ENCODE measurements at places on chromosomes 11 and 22.

DNA sequence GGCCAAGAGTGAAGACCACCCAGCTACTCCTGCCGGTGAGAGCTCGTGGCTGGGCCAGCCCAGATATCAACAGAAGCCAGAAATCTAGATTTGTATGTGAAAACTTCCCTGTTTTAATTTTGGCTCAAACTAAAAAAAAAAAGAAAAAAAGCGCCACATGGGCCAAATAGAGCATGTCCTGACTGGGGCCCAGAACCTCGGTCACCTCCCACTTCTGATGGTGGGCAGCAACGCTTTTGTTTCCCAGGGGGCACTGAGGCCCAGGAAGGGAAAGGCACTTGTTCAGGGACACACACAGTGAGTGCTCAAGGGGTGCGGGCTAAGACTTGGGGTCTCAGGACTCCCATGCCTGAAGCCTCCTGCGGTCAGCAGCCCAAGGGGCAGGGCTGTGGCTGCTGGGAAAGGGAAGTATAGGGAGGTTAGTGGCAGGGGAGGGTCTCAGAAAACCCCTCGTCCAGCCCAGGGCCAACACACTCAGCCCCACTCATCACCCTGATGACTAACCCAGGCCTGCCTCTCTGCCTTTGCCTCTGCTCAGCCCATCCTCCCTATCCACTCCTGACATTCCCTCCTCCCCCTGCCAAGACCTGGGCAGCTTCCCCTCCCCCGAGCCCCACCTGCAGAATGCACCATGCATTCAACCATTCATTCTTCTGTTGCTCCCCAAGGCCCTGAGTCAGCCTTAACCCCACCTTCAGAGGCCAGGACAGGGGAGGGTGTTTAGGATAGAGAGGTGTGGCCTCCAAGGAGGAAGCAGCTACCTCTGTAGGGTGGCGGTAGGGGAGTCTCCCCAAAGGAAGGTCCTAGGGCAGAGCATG is 30.0 kb upstream of the TCF20 start:
- peak; percentile 50 for DNase-seq

GRCh38 chr11:125925247-125925740 is 20.6 kb upstream of the VSIG10L2 start:
- no peak for DNase-seq

DNA sequence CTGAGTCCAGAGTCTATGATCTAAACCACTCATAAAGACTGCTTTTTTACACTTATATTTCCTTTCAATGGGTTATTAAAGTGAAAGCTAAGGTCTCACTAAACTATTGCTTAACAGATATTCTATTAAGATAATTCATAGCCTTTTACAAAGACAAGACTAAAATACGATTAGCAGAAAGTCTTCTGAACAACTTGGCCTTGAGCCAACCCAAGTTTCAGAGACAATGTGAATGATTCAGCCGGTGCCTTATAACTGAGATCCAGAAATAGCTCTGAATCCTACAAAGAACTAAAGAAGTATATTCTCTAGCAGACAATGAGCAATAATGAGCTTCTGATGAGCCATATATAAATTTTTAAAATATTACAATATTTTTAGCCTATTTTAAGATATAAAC is 41.5 kb upstream of the CARD18 start:
- peak; percentile 3 for DNase-seq

DNA sequence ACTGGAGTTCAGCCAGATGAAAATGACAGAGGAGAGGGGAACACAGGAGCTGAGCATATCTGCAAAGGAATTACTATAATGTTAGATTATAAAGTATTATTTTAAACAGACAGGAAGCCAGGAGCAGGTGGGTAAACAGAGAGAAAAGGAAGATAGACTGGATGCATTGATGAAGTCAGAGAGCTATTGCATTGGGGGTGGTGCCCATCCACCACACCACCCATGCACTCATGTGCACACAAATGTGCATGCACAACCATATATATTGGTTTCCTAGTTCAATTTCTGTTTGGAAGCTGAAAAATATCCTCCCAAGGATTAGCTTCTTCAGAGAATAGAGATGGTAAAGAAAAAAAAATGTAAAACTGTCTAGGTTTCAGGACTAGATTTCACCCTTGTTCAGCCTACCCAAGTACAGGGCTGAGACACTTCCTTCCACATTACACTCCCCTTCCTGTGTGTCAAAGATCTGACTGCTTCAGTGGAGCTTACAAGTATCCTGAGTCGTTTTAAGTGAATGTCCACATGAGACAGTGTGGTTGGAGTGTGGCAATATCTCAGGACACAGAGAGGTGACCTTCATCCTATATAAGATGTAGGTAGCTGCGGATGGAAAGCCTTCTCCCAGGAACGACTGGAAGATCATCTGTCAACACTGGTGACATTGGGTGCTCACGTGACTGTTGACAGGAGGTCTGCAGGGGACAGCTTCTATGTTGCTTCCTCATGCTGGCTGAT is 12.2 kb upstream of the SMPD1 start:
- no peak for DNase-seq

GRCh38 chr11:121067453-121067852 is 33.6 kb upstream of the TECTA start:
- DNase-seq, result no peak

- no peak for DNase-seq
Measured at GRCh38 chr11:102596578-102596977, 28.6 kb downstream of the MMP20 start.

DNA sequence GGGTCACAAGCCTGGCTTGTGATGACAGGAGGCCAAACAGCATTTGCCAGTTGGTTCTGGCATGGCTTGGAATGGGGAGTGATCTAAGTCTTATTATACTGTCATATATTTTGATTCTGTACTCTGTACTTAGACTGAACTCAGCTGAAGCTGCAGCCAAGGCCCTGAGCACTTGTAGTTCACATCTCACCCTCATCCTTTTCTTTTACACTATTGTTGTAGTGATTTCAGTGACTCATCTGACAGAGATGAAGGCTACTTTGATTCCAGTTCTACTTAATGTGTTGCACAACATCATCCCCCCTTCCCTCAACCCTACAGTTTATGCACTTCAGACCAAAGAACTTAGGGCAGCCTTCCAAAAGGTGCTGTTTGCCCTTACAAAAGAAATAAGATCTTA is 843 bp downstream of the OR56B1 start:
- no peak for DNase-seq

DNA sequence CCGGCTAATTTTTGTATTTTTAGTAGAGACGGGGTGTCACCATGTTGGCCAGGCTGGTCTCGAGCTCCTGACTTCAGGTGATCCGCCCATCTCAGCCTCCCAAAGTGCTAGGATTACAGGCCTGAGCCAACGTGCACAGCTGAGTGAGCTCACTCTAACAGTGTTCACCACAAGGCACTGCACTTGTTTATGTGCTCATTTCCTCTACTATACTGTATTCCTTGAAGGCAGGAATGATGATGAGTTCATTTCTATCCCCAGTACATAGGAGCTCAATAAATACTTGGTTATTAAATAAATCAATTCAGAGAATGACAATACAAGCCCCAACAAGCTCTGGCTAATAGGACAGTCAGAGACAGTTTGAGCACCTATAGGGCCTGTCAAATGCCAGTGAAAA is 29.1 kb downstream of the ALG8 start:
- DNase-seq, result no peak

DNA sequence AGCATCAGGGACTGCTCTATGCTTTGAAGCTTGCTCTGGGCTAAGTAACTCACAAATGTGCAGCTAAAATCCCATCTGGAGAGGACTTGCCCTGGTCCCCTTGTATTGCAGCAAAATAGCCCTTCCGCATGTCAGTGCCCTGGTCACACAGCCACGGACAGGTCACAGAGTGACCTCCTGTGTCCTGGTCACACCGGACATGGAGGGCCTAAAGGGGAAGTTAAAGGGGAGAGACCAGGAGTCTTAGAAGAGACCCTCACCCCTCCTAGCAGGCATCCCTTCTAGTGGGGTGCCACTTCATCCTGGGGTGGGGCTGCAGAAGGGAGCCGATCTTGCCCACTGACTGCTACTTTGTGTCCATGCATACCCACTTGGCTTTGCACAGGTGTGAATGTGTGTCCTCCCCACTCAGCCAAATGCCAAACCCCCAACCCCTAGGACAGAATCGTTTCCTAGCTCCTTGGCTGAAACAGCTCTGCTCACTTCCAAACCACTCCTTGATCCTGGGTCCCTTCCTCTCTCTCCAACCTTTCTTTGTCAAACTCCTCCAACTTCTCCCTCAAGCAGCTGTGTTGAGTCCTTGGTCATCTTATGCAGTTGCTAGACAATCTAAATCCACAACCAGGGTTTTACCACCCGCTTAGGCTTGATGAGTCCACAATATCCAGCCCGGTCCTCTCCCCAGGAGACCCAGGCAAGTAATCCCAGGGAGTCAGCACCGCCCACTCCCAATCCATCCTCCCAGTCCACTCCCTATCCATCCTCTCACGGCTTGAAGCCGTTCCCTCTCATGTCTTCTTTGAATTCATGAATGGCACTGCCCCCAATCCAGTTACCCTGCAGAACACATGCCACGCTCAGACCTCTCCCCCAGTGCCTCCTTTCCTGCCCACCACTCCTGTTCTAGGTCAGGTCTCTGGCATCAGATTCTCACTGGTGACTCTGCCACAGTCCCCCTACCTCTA is 3.3 kb upstream of the FXYD6 start:
- no peak for DNase-seq

DNA sequence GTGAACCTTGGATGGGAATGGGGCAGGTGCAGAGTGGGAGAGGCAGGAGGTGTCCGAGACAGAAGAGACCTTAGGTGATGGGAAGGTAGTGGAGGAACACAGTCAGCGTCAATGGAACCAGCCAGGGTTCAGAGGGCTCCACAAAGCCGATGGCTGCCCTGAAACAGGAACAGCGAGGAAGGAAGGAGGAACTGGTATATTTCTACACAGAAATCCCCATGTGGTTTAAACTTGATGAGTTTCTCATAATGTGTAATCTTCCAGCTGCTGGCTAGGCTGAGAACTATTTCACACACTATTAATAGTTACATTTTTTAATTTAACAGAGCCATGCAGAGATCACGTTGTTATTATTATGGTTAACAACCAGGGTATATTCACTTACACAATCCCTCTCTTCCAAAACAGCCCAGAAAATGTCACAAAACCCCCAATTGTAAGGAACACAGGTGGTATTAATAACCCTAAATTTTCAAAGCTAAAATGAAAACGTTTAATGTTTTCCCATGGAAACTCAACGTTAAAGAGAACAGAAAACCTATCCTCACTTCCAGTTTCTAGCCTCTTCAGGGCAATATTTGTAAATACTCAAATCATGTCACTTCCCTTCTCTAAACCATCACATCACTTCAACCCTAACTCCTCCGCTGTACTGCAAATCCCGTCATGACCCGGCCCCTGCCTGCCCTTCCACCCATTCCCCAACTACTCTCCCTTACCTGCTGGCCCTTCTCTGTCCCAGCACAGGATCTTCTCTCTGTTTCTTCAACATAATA is 74.5 kb upstream of the ARFGAP3 start:
- peak; percentile 17 for DNase-seq

DNA sequence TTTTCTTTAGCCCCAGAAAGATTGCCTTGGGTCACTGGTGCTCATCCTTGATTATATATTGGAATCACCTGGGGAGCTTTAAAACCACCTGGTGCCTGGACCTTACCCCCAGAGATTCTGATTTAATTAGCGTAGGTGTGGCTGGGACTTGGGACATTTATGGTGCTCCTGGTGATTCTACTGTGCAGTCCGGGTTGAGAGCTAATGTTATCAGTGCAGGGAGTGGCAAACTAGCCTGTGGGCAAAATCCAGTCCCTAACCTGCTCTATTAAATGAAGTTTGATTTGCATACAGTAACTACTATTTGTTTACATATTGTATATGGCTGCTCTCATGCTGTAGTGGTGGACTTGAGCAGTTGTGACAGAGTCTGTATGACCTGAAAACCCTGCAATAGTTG is 134.0 kb upstream of the SORL1-AS1 start:
- DNase-seq, result no peak

GRCh38 chr11:46347637-46348311 is 511 bp downstream of the DGKZ start:
- DNase-seq, result no peak

- no peak for DNase-seq
Measured at GRCh38 chr22:48742191-48742555, 1085.5 kb downstream of the BRD1 start.
